RKO (cell line): ENCODE measurements at places on chromosomes 6 and 20.
A peak's percentile ranks its signal among the peaks of the same experiment; 100 is the strongest.

GRCh38 chr6:155001482-155001881, 6.4 kb downstream of the TIAM2 start:
- no peak for DNase-seq

DNA sequence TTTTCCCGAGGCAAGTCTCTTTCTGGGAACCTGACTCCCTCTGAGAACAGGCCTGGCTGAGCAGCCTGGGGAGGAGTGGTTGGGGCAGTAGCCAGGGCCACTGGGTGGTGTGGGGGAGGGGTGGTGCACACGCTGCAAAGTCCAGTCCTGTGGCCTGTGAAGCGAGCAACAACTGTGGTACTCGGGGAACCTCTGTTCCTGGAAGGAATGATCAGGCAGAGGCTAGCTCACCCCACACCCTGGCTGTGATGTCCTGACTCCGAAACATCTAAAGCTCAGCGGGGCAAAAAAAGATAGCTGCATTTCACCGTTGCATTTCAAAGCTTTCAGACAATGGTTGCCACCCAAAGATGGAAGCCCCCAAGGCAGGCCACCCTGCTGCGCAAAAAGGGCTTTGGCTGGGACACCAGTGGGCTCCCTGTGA, 25.5 kb downstream of the PCK1 start:
- DNase-seq, result no peak

GRCh38 chr20:35490736-35491181, 35.4 kb downstream of the CEP250 start:
- no peak for DNase-seq

- DNase-seq, result no peak
Measured at GRCh38 chr20:35059612-35060011, 33.0 kb downstream of the TRPC4AP start.

DNA sequence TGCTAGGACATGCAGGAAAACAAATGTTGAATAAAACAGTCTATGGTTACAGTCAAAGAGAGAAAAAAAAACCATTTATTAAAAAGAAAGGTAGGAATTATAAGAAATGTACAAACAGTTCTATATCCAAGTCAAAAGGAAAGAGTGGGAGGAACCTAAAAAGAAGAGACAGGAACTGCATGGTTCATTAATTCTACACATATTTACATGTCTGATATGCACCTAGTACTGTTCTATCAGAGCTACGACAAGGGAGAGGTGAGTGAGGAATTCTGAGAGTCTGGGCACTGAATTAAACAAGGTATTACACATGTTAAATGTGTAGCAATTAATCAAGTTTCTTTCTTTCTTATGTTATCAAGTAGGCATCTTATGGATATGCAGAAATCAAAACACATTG, 41.9 kb downstream of the SYCP2 start:
- no peak for DNase-seq

DNA sequence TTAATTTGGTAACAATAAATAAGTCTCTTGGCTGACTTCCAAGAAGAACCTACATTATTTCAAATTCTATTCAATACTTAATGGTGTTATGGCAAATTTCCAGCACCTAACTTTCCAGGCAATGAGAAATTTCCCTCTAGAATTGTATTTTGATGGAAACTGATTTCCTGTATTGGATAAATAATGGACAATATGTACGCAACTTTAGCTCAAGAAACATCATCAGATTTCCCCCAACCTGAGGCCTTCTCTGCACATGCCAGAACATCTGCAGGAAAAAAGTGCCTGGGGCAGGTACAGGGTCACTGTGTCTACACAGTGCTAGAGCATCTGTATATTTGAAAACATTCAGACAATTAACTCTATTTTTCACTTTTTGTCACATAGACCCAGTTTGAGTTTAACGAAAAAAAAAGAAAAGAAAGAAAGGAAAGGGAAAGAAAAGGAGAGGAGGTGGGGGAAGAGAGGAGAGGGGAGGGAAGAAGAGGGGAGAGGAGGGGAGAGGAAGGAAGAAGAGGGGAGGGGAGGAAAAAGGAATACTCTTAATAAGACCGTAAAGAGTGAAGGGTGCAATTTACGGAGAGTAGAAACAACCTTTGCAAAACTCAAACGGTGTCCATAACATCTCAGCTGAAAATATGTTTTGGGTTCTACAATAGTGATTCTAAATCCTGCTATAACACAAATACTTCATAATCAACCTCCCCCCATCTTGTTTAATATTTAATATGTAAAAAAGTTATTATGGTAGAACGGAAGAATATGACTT, 130.0 kb downstream of the TSHZ2 start:
- no peak for DNase-seq

DNA sequence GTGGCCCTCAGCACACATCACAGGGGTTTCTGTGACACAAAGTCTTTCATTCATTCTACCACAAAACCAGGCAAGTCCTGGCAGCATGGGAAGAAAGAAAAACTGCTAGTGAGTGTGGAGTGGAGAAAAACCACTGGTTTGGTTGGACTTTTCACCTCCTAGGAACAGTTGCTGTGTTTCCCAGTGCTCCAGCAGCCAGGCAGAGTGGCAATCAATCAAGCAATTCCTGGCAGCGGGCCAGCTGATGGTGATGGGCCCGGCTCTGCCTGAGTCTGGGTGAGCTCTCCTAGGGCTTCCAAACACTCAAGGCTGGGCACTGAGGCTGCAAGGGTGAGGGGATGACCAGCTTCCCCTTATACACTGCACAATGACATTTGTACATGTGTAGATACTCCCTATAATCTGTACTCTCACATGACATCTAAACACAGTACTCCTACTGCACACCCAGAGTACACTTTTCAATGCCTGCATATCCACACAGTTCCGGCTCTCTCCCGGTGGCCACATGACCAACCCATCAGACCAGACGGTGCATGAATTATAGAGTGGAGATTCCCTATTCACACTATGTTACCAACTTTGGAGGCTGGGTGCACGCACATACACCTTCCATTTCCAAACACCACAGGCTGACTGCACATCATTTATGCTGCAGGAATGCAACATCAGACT, 156.6 kb downstream of the UNC5CL start:
- no peak for DNase-seq

DNA sequence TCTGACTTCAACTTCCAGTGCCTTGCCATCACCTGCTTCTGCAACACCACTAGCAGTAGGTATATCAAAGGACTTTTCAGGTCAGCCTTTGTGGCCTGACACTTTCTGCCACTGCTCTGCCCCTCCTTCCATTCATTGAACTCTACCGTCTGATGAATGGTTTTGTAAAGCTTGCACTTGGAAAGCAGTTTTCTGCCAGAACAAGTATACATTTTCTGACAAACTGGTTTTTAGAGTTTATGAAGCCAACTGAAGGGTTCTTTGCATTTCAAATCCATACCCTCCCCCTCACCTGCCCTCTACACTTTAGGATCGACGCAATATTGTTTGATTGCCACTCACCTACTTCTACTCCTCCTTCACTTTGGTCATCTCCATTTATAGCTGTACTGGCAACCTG, 603.1 kb downstream of the HACE1 start:
- no peak for DNase-seq

- no peak for DNase-seq
Measured at GRCh38 chr6:94501516-94501915, 1075.8 kb upstream of the MANEA start.

DNA sequence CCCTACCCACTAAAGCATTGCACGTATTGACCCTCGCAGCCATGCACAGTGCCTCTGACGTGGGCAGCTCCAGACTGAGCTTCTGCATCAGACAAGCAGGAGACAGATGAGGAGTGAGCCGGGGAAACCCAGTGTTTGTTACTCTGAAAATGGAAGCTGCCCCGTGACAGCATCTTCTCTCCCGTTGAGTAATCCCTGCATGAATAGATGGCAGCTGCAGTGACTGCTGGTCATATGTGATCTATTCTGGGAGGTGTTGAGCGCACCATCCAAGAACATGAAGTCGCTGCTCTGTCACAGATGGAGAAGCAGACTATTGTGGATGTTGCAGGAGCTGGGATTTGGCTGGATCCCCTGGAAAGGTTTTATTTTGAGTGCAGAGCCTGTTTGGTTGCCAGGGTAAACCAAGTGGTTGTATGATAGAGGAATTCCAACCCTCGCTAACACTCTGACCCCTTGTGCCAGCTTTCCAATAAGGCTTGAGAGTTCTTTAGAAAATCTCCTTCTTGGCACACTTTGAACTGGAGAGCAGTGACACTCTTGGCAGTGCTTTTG, 242.2 kb downstream of the NRN1 start:
- no peak for DNase-seq

- peak; percentile 47 for DNase-seq
Measured at GRCh38 chr6:26538572-26538902, 371 bp downstream of the HMGN4 start.

GRCh38 chr6:163960128-163960527, 545.6 kb downstream of the QKI start:
- no peak for DNase-seq

DNA sequence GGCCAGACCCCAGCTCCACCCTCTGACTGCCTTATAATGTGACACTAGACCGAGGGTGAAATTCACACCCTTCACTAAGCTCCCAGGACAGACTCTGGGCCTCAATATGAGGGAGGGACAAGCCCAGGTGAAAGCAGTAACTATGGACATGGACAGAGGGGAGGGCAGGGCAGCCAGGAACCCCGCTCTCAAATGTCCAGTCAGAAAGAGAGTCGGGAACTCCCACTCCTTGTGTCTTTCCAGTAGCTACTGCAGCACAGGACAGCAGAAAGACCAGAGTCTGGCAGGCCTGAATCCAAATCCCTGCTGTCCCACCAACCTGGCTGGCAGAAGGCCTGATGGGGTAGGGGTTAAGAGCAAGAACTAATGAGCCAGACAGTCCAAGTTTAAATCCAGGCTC, 6.4 kb downstream of the C20orf96 start:
- no peak for DNase-seq

DNA sequence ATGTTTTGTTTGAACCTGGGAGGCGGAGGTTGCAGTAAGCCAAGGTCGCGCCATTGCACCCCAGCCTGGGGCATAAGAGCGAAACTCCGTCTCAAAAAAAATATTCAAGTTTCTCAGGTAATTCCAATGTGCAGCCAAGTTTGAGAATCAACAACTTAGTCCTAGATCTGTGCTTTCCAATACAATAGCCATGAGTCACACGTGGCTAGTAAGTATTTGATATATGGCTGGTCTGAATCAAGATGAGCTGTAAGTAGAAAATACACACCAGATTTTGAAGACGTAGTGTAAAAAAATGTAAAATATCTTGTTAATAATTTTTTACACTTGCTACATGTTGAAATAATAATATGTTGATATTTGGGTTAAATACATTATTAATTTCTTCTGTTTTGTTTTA, 35.0 kb upstream of the BTBD3 start:
- DNase-seq, result no peak

- DNase-seq, result peak; percentile 42
Measured at GRCh38 chr6:132937466-132937906, 123.1 kb downstream of the RPS12 start.

GRCh38 chr20:1287306-1287705, 21.2 kb downstream of the SNPH start:
- no peak for DNase-seq

DNA sequence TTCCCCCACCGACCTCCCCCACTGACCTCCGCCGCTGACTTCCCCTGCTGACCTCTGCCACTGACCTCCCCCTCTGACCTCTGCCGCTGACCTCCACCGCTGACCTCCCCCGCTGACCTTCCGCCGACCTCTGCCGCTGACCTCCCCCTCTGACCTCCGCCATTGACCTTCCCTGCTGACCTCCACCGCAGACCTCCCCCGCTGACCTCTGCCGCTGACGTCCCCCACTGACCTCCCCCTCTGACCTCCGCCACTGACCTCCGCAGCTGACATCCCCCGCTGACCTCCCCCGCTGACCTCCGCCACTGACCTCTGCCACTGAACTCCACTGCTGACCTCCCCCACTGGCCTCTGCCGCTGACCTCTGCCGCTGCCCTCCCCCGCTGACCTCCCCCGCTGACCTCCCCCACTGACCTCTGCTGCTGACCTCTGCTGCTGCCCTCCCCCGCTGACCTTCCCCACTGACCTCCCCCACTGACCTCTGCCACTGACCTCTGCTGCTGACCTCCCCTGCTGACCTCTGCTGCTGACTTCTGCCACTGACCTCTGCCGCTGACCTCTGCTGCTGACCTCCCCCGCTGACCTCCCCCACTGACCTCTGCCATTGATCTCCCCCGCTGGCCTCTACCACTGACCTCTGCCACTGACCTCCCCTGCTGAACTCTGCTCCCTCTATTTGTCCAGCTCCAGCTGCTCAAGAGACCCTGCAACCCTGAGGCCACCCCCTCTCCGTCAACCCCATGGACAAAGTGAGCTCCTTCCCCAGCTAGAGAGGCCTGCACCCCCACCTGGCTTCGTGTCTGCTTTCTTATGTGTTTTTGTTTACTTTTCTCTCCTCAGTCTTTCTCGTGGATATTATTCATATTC, 91.4 kb upstream of the AFDN start:
- DNase-seq, result no peak

DNA sequence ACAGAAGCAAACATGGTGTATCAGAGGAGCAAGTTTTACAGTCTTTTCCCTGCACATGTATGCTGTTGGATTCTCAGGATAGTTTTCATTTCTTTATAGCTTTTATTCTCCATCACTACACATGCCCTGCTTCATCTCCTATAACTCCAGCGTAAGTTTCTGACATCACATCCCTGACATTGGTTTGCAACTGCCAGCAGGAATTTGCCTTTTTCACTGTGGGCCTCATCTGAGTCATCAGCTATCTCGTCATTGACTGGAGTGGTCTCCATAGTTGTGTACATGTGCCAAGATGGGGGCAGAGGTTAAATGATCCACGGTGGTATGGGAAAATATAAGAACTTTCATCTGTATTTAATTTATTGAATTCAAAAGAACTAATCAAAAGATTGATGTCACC, 96.7 kb downstream of the SLX4IP start:
- DNase-seq, result no peak

DNA sequence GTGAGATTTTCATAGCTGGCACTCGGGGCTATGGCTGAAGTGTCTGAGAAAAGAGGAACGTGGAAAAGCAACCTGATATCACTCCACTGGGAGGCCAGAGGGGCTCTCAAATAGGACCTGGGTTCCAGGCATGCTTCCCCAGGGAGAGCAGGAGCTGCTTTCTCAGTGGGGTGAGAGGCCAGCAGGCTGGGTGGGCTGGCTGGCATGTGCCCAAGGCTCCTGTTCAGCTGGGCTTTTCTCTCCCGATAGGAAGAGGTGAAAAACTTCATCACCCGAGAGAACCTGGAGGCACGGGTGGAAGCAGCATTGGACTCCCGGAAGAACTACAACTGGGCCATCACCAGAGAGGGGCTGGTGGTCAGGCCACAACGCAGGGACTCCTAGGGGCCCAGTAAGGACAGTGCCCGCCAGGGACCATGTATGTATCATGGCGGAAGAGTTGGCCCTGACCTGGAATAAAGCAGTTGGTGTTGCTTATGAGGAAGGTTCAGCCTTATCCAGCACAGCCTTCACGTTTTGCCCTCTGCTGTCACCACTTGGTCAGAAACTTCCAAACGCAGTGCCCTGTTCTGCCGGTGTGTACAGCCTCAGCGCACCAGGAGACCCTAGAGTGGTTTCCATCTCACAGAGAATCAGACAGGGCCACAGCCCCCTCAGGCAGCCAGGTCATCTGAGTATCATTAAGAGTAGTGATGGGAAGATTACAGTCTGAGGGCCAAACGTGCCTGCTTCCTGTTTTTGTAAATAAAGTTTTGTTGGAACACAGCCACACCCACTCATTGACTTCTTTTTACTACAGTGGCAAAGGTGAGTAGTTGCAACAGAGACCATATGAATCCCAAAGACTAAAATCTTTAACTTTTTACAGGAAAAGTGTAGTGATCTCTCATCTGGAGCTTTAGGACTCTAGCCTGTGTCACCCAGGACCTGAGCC, 1.9 kb downstream of the MRPS26 start:
- no peak for DNase-seq

GRCh38 chr20:22450537-22450936, 133.8 kb downstream of the FOXA2 start:
- no peak for DNase-seq

- no peak for DNase-seq
Measured at GRCh38 chr6:169774347-169774746, 22.9 kb downstream of the ERMARD start.
